ENCODE measurements at places on chromosomes 3 and 15. TPM values are rescaled to one million over a fixed set of nuclear protein-coding genes. Genes with fewer than 3 reads are reported as not detected.

DNA sequence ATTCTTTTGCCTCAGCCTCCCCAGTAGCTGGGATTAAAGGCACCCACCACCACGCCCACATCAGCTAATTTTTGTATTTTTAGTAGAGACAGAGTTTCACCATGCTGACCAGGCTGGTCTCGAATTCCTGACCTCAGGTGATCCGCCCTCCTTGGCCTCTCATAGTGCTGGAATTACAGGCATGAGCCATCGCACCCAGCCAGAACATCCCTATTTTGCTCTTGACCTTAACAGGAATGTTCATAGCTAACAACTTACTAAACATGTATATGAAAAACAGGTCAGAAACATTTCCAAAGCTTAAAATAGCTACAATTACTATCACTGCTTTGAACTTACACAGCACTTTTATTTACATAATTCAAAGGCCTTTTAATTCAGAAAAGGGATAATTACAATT is 33.7 kb downstream of the UQCC5 start:
- no peak for DNase-seq

- DNase-seq: no peak
These were observed 14.7 kb downstream of the FHIT start for GRCh38 chr3:61236556-61236955.

DNA sequence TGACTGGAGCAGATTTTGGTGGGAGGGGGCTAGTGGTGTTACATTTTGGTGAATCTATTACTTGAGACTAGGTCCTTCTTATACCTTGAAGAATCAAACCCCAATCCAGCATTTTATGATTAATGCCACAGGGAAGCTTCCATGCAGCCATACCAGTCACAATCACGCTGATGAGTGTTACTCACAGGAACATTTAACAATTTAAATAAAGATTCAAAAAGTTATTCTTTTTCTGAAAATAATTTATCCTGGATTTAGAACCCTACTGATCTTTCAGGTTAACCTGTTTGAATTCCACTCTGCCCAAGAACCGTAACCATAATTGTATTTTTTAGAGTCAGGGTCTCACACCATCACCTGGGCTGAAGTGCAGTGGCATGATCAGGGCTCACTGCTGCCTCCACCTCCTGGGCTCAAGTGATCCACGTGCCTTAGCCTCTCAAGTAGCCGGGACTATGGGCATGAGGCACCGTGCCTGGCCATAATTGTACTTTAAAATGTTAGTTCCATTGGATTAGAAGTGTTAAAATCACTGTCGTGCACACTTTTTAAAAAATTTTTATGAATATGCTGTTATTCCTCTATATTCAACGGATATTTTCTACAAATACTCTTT is 929 bp upstream of the MTMR10 start:
- peak; percentile 7 for DNase-seq

GRCh38 chr3:62161371-62161770 is 212.0 kb downstream of the FEZF2 start:
- DNase-seq: peak; percentile 21

DNA sequence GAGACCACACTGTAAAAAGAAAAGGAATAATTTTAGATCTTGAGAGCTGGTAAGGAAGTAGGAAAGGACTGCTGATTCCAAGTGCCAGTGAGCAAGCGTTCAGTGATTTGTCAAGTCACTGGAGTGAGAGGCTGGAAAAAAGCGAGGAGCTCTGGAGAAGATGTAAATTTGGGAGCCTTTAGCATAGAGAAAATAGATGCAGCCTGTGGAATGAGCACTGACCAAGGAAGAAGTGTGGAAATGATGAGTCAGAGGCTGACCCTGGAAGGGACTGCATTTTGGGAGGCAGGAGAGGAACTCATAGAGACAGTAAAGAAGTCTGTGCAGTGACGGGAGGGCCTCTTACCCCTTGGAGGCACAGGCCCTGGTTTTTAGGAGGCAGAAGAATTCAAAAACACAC is 17.1 kb upstream of the ABTB1 start:
- DNase-seq: no peak

DNA sequence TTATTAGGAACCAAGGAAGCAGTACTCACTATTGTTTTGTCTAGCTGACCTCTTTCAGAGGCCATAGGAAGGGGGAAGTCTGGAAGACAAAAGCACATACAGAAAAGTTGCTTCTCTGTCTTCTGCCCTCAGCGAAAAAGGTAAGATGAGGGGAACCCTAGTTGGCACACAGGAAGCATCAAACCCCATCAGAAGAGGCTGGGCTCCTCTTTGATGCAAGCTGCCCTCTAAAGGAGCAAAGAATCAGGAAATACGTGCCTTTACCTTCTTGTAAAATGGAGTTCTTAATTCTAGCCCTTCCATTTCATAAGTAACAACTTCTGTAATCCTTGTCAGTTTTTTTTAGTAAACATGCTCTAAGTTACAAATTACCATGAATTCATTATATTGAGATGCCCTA is 12.5 kb downstream of the SPINK8 start:
- DNase-seq: no peak

- DNase-seq: peak; percentile 9
These were observed 328.5 kb upstream of the GOLIM4 start for GRCh38 chr3:168424059-168424734.

DNA sequence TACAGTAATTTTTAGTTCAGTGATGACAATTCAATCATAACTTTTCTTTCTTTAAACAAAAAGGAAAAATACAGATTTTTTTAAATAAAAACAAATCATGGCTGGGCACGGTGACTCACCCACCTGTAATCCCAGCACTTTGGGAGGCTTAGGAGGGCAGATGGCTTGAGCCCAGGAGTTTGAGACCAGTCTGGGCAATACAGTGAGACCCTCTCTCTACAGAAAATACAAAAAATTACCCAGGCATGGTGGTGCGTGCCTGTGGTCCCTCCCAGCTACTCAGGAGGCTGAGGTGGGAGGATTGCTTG is 25.6 kb upstream of the ATG7 start:
- DNase-seq: no peak

- no peak for DNase-seq
These were observed 36.8 kb downstream of the EHD4 start for GRCh38 chr15:41935566-41936020.

The CTXND1 gene
- not detected for total RNA-seq

The CAND2 gene
- total RNA-seq: 0.12 TPM

GRCh38 chr15:79403501-79403900 is 28.6 kb upstream of the MINAR1 start:
- DNase-seq: no peak

DNA sequence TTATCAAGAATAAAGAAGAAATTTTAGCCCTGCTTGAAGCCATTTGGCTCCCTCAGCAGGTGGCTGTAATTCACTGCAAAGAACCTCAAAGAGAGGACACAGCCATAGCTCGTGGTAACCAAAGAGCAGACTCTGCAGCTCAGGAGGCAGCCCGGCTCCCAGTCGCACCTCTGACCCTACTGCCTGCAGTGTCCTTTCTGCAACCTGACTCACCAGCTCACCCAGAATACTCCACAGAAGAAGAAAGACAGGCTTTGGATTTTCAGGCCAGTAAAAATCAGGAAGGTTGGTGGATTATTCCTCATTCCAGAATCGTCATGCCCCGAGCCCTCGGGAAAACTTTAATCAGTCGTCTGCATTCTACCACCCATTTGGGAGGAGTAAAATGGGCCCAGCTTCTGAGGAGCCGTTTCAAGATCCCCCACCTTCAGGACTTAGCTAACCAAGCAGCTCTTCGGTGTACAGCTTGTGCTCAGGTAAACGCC is 38.6 kb downstream of the ZBTB11 start:
- DNase-seq: no peak

GRCh38 chr15:45200799-45201556 is 13.2 kb upstream of the SHF start:
- DNase-seq: peak; percentile 83

DNA sequence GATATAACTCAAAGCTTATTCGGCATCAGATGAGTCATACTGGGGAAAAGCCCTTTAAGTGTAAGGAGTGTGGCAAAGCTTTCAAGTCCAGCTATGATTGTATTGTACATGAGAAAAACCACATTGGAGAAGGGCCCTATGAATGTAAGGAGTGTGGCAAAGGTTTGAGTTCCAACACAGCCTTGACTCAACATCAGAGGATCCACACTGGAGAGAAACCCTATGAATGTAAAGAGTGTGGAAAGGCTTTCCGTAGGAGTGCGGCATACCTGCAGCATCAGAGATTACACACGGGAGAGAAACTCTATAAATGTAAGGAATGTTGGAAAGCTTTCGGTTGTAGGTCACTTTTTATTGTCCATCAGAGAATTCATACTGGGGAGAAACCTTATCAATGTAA is 7.5 kb downstream of the ZNF621 start:
- DNase-seq: no peak

GRCh38 chr15:73495181-73495580 is 52.2 kb downstream of the REC114 start:
- DNase-seq: no peak

The DAZL gene
- total RNA-seq: 1.8 TPM

Data from NCI-H460 (cell line).